ENCODE measurements at places on chromosomes 12 and 14.

- no peak for DNase-seq
Measured at GRCh38 chr12:100584256-100584655, 10.8 kb downstream of the GAS2L3 start.

- no peak for DNase-seq
Measured at GRCh38 chr14:71250347-71250746, 343.1 kb downstream of the PCNX1 start.

DNA sequence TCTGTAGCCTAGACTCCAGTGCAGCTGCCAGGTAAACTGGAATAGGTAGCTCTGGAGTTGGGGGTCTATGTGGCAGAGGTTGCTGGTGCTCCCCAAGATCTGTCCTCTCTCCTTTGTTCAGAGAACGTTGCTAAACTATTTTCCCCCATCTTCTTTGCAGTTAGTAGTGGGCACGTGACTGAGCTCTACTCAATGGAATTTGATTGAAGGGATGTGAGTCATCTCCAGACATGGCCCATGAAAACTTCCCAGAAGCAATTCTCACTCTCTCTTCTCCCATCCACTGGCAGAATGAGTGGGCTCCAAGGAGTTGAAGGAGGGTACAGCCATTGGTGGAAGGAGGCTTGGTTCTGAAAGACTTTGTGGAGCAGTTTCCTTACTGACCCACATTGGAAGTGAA lies 44.0 kb downstream of the PAH start:
- DNase-seq = no peak

GRCh38 chr14:97393244-97393643 lies 596.1 kb downstream of the VRK1 start:
- no peak for DNase-seq

DNA sequence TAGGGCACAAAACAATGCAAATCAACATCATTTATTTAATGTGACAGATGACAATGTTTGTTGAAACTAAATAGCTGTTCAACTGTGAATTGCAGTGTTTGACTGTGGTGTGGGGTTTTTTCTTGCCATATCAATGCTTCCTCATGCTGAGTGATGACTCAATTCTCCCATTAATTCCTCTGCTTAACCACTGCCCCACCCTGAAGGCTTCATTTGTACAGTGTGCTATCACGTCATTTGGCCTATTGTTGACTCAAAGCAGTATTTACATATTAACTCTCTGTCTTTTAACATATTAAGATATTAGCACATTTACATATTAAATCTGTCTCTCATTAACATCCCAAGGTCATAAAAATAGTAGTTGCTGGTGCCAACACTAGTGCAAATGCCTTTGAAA lies 164.8 kb upstream of the NRXN3 start:
- peak; percentile 12 for DNase-seq

Data from DMS153 (cell line).